ENCODE measurements at places on chromosomes 3 and 15.

DNA sequence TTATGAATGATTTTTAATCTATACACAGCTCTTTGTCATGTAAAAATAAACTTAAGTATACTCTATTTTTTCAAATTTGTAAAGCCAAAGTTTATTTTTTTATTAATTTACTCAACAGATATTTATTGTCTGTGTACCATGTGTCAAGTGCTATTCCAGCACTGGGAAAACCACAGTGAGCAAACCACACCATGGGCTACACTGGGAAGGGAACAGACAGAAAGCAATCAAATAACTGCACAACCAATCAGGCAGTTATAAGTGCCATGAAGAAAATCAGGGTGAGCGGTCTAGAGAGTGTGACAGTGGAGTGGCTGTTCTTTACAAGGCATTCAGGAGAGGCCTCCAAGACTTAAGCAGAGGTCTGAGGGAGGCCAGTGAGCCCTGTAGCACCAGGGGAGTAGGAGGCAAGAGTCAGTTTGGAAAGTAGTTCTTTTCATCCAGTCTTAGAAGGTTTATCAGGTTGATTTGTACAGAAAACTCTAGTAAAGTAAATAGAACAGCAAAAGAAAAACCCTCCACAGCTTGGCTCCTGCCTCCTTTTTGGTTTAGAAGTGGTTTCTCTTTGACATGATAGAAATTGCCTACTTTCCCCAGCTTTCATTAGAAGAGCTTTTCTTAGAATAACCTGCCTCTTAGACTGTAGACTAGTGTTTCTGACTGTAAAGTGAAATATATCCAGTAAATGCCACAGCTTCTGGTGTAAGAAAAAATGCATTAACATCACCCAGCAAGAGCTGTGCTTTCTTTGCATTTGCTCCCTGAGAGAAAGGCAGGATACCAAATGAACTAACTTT lies 13.7 kb downstream of the EIF2AK4 start:
- DNase-seq = no peak

- DNase-seq = peak; percentile 46
These were observed 83.5 kb downstream of the FMN1 start for GRCh38 chr15:33111041-33111451.

DNA sequence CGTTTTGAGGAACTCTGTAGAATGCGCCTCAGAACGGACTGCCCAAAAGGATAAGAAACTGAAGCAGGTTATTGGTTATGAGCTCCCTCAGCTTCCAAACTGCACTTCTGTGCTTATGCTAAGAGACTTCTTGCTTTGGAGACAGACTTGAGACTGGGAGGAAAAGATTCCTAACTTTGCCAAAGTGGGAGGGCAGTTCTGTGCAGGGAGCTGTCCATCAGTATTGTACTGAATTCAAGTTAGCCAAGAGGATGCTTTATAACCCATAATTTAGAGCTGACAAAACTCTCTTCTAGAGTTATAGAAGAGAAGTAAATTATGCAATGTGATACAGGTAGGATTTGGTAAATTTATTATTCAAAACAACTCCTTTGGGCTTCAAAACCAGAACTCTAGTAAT lies 519.8 kb upstream of the GBE1 start:
- no peak for DNase-seq

DNA sequence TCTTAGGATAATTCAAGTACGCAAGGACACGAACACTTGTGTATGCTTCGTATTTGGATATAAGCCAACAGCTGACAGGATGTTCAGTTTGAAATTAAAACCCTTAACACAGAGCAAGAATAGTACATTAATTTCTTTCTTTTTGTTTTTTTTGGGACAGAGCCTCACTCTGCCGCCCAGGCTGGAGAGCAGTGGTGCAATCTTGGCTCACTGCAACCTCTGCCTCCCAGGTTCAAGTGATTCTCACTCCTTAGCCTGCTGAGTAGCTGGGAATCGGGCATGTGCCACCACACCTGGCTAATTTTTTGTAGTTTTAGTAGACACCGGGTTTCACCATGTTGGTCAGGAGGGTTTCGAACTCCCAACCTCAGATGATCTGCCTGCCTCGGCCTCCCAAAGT lies 32.4 kb downstream of the TOMM70 start:
- no peak for DNase-seq

GRCh38 chr3:160987982-160988964 lies 116.9 kb downstream of the B3GALNT1 start:
- DNase-seq = no peak

- DNase-seq = no peak
These were observed 278.6 kb downstream of the ZNF621 start for GRCh38 chr3:40803311-40803710.

DNA sequence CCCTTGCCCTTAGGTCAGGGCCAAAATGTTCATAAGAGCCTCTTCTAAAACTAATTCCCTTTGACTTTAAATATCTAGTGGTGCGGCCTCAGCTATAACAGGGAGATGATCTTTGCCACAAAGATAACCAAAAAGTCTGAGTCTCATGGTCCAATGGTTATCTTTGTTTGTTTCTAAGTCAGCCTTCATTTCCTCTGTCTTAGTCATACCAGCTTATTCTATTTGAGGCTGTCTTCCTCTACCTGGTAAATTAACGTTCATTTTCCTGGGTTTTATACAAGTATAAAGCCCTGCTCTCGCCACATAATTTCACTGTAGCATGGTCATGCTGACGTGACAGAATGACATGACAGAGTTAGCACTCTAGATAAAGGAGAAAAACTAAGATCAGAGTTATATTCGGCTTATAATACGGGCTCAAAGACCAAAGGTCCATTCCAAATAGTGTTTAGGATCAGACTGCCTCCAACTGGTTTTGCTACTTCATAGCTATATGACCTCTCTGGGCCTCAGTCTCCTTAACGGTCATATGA lies 18.4 kb downstream of the ZNF860 start:
- no peak for DNase-seq

GRCh38 chr3:142981108-142981507 lies 17.6 kb upstream of the PAQR9 start:
- DNase-seq = no peak

- DNase-seq = no peak
These were observed 21.9 kb upstream of the USP13 start for GRCh38 chr3:179630753-179631451.

DNA sequence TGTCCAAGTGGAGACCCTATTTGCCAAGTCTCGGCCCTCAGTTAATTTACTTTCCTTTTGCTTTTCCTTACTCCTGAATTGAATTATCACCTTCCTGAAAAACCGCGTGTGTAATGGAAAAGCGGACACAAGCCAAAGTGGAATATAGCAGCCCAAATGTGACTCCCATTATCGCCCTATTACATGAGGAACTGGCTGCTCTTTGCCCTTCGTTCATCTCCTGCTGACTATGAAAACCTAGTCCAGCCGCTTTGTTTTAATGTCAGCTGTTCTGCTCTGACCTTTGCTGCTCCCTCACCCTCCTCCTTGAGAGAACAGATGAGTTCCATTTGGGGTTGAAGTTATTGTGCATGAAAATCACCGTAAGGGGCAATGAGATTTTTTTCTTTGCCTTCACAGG lies 632.7 kb upstream of the SUCLG2 start:
- DNase-seq = no peak

DNA sequence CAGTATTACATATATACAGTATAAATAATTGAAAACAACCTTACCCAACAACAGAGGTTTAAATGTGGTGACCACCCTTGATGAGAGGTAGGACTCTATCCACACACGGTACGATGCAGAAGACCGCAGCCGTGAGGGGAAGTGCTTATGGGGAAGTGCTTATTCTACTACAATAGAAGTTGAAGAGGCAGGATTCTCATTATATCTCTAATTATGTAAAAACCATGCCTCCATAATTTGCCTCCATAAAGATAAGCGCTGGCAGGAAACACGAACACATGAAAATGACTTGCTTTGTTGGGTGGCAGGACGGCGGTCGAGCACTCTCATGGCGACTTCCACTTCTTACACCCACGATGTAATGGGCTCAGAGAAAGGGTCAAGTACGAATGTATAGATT lies 7.2 kb upstream of the MUC13 start:
- DNase-seq = no peak

DNA sequence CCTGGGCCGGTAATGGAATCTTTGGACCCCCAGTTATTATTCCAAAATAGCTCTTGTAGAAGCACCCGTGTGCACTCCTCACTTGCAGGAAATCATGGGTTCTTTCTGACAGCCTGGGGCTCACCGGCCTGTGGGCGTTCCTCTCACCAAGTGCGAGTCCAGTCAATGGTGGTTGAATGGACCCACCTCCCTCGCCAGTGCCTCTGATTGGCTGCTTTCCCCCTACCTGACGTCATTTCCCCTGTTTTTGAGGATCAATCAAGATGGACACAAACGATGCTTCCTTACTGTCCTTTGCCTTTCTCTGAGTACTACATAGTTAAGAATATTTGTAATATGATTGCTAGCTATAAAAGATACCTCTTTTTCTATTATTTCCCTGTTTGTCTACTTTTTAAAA lies 18.1 kb downstream of the MOBP start:
- no peak for DNase-seq

GRCh38 chr3:190830031-190830430 lies 32.5 kb downstream of the GMNC start:
- no peak for DNase-seq

GRCh38 chr15:56879502-56879901 lies 38.9 kb upstream of the TCF12 start:
- no peak for DNase-seq

DNA sequence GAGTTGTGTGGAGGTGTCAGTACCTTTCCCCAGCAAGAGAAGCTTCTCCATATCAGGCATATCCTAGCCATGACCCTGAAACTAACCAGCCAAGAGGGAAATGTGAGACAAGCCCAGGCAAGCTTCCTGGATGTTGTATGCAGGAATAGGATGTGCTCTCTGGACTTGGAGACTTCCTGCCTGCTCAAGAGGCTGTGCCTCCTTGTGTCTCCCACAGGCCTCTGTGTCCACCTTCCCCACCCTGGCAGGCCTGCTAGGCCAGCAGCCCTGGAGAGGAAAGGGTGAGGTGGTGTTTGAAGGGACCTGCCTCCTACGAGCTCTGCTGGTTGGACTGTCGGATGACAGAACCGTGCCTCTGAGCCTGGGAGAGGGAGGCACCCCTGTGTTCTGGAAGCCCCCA lies 2.1 kb upstream of the DYNLT2B start:
- no peak for DNase-seq

DNA sequence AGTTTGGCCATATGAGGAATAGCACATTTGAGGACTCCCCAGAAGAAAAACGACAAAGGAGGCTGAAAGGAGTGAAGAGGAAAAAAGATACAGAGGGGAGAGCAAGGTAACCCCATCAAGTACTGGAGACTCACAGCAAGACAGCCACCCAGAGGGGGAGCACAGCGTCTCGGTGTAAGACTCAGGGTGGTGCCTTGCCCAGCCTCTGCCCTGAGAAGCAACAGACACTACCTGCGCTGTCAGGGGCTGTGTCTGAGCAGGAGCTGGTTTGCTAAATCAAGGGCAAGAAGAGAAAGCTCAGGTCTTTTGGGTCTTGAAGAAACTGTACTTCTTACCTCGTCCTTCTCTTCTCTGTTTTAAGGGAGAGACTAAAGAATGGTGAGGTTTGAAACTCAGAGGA lies 27.9 kb downstream of the FBXO45 start:
- DNase-seq = no peak

GRCh38 chr3:148158210-148158609 lies 539.5 kb upstream of the AGTR1 start:
- DNase-seq = no peak

GRCh38 chr3:87895983-87896382 lies 162.8 kb downstream of the CGGBP1 start:
- no peak for DNase-seq

- no peak for DNase-seq
These were observed 4.5 kb downstream of the ESYT3 start for GRCh38 chr3:138438896-138439295.

DNA sequence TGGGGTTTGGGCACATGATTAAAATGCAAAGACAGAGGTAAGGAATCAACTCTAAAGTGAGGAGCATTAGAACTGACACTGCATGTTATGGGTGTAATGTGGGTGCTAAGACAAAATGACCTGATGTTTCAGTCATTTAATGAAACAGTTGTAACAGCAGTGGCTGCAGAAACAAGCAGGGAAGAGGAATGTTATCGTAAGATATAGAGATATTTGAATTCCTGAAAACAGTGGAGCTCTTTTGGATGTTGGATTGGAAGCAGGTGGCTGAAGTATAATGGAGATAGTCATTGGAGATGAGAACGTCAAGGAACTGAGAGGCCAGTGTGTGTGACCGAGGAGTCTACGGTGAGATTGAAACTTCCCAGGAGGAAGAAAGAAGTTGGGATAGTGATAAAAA lies 1065.2 kb downstream of the ZPLD1 start:
- DNase-seq = no peak

DNA sequence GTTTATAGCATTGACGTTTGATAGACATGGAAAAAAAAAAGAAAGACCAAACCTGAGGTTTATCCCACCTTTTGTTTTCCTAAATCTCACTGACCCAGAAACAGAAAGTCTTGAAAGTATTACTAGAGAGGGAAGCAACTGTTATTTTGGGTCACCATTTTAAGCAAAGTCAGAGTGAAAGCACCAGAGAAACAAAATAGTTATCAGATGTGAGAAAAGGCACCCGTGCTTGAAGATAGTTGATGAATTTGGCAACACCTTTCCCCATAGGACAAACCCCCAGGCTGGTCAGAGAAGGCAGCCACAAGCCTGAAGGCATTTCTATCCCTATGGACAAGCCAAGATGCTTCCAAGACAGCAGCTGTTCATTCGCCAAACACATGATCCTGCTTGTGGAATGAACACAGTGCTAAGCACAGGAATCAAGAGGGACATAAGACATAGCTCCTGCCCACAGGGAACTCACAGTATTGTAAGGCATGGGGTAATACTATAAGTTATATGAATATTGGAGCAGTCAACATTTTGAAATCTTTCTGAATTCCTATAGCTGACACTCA lies 170.9 kb downstream of the ERC2 start:
- no peak for DNase-seq

DNA sequence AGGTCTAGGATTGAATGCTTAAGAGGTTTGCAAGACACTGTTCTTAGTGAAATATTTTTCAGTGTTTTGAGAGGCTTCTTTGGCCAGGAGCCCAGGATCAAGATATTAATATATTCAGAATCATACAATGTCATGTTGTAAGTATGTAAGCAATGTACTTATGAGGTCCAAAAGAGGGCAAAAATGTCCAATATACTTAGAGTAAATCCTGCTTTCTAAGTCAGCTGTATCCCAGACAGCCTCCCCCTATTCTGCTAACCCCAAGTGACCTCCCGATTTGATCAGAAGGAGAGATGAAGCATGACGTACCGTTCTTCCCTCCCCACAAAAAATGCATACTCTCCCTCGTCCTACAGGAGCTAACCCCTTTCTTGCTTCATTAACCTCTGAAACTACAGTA lies 70.9 kb downstream of the CHAC1 start:
- DNase-seq = no peak

Data from SW 1271 (cell line).